ENCODE measurements at places on chromosomes 3 and 15.

- no peak for DNase-seq
Observed at GRCh38 chr3:64141476-64141875, 83.8 kb downstream of the PRICKLE2 start.

GRCh38 chr3:51191768-51192167 is 193.3 kb upstream of the MANF start:
- no peak for DNase-seq

GRCh38 chr3:121155028-121155427 is 247.0 kb downstream of the STXBP5L start:
- DNase-seq, result no peak

- no peak for DNase-seq
Observed at GRCh38 chr3:194675081-194675640, 3.2 kb upstream of the LSG1 start.

GRCh38 chr3:11307830-11308432 is 35.7 kb downstream of the ATG7 start:
- DNase-seq, result no peak
